ENCODE measurements at places on chromosomes 6 and 20. TPM values are rescaled to one million over a fixed set of nuclear protein-coding genes. Genes with fewer than 3 reads are reported as not detected.

The FAM217B gene
- total RNA-seq = 7.7 TPM

The OR2B6 gene
- total RNA-seq = not detected

The CLDN20 gene
- not detected for total RNA-seq

The NOX3 gene
- total RNA-seq = not detected

The CD40 gene
- total RNA-seq = 3.8 TPM

The COL9A1 gene
- total RNA-seq = not detected

The TFAP2A gene
- total RNA-seq = 10.1 TPM

The POPDC3 gene
- total RNA-seq = 21.5 TPM

The STK38 gene
- total RNA-seq = 17.1 TPM

The KCTD20 gene
- total RNA-seq = 16.9 TPM

The TNFRSF6B gene
- 0.78 TPM for total RNA-seq

The SLC17A3 gene
- 0.86 TPM for total RNA-seq

The ASIP gene
- total RNA-seq = not detected

The SYTL3 gene
- total RNA-seq = 1.7 TPM

The SNX14 gene
- total RNA-seq = 36.9 TPM

The GLP1R gene
- total RNA-seq = not detected

The GPX5 gene
- total RNA-seq = not detected

The BPIFB1 gene
- total RNA-seq = not detected

The GSTA2 gene
- total RNA-seq = not detected

The SIM1 gene
- not detected for total RNA-seq

The KCNQ5 gene
- total RNA-seq = 1.4 TPM

The OPRL1 gene
- 1.5 TPM for total RNA-seq

The PTCHD4 gene
- 0.04 TPM for total RNA-seq

Data from A549 treated with dexamethasone at 1 μM for 4 hours (cell line).